ENCODE measurements at places on chromosomes 3 and 15.

GRCh38 chr15:48975472-48976419, 12.0 kb upstream of the SHC4 start:
- peak; percentile 78 for DNase-seq

DNA sequence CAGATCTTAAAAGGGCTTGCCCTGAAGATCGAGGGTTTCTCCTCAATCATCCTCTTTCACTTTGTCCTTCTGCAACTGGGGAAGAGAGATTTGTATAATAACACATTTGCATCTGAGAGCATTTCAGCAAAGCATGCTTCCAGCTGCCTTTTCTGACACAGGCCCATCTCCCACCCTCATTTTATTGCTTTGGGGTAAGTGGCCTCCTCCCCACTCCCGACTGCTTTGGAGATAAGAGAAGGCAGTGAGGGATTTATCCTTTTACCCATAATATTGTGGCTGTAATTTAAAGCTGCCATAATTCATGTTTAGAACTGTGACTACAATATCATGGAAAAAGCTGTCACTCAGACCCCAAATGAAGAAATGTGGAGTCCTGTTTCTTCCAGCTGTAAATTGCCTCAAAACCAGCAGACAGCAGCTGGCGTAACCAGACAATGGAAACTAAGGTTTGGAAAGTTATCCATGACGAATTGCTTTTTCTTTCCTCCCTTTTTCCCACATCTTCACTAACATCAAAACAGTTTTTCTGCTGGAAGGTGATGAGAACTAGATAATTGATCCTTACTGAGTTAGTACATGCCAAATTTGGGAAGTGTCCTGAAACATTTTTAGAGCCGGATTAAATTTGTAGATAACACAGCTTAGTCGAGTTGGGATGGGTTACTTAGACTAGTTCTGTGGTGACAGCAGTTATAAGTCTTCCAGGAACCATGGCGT, 104.2 kb upstream of the PFN2 start:
- no peak for DNase-seq

DNA sequence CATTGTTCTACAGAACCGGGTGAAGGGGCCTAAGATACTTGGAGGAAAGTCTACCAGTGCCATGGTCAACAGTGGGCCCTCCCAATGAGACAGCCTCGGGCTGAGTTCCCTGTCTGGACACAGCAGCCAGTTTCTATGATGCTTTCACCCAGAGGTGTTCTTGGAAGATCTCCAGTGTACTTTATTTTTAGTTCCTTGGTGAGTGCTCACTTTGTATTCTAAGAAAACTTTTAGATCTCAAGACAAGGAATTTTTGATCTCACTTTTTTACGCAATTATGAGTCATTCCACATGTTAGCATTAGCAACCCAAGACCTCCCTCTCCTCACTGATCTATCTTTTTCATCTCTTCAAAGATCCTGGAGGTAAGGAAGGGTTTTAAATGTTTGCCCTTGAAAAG, 287.7 kb downstream of the RORA start:
- no peak for DNase-seq

- DNase-seq, result no peak
Measured at GRCh38 chr3:136624894-136625815, 127.0 kb downstream of the STAG1 start.

All from right lobe of liver (tissue), 6 donors.